ENCODE measurements at places on chromosomes 16 and 17. TPM values are rescaled to one million over a fixed set of nuclear protein-coding genes. Genes with fewer than 3 reads are reported as not detected.

GRCh38 chr16:22008215-22009059, 526 bp downstream of the MOSMO start:
- no peak for DNase-seq

DNA sequence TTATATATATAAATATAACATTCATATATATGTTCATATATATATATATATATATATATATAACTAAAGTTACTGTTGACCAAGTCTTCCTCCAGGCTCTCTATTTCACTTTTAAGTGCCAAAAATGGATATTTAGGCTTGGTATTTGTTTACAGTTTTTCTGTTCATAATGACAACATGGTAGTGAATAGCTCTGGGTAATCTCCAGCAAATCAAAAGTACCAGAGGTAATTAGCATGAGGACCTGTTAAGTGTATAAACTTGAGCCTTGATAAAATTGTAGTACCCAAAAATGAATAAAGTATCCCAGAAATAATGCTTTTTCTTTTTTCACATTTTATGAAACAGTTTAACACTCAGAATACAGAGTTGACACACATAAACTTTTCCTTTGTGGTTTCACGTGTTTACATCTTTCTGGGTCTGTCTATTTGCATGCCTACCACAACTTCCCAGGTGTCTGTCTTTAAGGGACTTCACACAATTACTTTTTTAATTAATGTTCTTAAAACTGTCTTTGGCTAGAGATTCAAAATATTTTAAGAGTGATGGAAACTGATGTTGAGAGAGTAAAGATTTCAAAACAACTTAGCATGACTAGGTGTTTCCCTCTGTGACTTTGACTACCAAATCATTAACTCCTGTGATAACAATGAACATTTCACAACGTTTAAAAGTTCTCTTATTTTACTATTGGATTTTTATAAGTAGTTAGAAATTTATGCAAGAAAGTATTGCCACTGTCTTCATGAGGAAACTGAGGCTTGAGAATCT, 47.9 kb downstream of the RABEP1 start:
- DNase-seq: no peak

GRCh38 chr16:85293904-85294642, 181.8 kb upstream of the CIBAR2 start:
- no peak for DNase-seq

DNA sequence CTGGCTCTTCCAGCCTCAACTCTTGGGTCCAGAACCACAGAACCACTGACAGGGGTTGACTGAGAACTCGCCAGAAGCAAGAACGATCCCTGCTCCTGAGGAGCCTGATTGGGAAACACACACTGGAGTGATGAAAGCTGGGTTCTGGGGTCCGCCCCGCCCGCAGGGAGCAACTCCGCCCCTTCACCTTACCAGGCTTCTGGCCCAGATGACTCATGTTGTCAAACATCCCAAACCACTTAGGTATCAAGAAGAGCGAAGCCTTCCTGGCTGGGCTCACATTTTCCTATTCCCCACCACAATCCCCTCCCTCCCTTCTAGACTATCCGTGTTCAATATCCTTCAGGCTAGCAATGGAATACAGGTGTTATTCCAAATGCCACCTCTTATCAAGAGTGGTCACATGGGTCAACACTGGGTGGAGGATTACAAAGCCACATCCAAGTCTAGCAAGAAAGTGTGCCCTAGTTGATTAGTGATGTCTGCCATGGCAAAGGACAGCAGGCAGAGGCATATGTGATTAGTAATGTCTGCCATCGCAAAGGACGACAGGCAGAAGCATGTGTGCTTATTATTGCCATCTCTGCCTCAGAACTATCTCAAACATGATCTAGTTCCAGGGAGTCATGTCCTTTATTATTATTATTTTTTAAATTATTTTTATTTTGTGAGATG, 70.5 kb downstream of the TIMM22 start:
- no peak for DNase-seq

GRCh38 chr17:78144147-78144719, 2.0 kb upstream of the C17orf99 start:
- peak; percentile 90 for DNase-seq

The PARD6A gene
- polyA plus RNA-seq: 1.7 TPM

DNA sequence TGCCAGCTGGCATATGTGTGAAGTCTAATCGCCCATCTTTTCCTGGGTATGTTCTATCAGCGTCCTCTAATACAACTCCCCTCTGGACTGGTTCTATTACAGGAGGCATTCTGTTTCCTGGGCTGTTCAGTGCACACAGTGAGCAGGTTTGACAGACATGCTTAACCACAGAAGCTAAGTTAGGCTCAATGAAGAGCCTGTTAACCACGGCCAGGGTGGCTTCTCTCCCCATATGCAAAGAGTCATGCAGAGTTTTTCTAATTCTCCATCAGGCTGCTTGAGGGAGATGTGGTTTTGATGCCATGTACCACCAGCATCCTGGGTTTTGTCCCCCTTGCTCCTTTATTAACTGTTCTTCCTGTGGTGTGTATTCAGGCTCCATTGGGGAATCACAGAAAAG, 57.2 kb upstream of the ALOX12 start:
- DNase-seq: no peak

GRCh38 chr16:49021136-49021535, 260.5 kb downstream of the CBLN1 start:
- no peak for DNase-seq

- DNase-seq: no peak
Measured at GRCh38 chr17:37134050-37134449, 185.3 kb downstream of the AATF start.

DNA sequence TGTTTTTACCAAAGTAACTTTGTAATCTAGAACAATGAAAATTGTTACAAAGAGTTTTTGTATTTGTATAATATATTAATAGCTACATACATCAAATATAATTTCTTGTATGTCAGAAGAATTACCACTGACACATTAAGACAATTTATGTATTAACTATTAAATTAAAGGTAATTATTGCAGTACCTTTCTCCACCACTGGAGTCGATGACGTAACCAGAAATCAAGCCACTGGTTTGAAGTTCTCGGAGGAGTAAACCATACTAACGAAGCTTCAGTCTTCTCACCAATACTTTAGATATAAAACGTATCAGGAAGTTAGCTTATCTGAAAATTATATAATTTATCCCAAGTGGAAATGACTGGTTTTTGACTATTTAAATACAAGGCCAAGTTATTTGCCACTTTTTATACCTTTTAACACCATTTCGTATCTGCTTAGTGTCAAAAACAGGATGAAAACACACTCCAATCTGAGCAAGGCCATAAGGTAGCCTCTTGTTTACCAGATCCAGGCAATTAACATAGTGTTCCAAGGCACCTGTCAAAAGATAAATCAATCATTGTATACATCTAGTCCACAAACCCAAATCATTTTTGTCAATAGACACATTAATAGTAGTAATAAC, 4.3 kb downstream of the POLG2 start:
- DNase-seq: no peak

- no peak for DNase-seq
Measured at GRCh38 chr17:43979011-43979410, 25.3 kb upstream of the PYY start.

The GAST gene
- not detected for polyA plus RNA-seq

GRCh38 chr17:17345686-17346427, 42.7 kb downstream of the NT5M start:
- DNase-seq: no peak

GRCh38 chr16:46790599-46791270, 40.2 kb downstream of the C16orf87 start:
- DNase-seq: no peak

The RTN4RL1 gene
- 1.1 TPM for polyA plus RNA-seq

The TMEM256 gene
- 74.5 TPM for polyA plus RNA-seq

DNA sequence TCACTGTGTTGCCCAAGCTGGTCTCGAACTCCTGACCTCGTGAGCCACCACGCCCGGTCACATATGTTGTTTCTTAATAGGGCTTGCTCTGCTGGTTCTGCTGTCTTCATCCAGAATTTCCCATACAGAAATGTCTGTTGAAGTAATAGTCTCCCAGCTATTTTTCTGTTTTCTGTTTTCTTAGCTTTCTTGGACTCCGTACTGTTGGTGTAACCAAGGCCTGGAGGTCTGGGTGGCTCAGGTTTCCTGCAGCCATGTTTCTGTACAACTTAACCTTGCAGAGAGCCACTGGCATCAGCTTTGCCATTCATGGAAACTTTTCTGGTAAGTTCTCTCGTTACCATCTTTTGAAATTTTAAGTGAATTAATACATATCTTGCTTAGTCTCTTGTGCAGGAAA, 2.8 kb downstream of the SF3B3 start:
- DNase-seq: no peak

The HCRT gene
- polyA plus RNA-seq: not detected

- no peak for DNase-seq
Measured at GRCh38 chr17:31073411-31073810, 21.4 kb upstream of the NF1 start.

- DNase-seq: no peak
Measured at GRCh38 chr16:10558305-10558704, 22.1 kb downstream of the EMP2 start.

The KRT31 gene
- not detected for polyA plus RNA-seq

The SLFN5 gene
- polyA plus RNA-seq: 24.3 TPM
